ELR (cell line): ENCODE measurements at places on chromosomes 5 and 9.

- peak; percentile 89 for DNase-seq
Observed at GRCh38 chr5:172887692-172888091, 53.6 kb downstream of the ERGIC1 start.

DNA sequence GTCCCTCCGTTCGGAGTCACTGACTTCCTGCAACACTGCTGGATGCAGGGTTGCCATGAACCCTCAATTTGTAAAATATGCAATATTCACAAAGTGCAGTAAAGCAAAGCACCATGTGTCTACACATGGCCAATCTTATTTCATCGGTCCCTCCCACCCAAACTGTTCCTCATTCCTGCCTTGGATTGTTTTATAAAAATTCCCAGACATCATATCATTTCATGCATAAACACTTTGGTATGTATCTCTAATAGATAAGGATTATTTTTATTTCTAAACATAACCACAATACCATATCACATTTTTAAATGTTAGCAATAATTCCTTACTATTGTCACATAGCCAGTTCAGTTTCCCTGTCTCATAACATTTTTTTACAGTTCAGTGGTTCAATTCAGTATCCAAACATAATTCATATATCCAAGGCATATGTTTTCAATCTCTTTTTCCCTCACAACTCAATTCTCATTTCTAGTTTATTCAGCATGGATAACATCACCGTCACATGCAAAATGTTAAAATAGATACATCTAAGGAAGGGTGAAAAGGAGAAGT, 82.0 kb upstream of the PCAT7 start:
- no peak for DNase-seq

- DNase-seq: peak; percentile 20
Observed at GRCh38 chr9:99387431-99387830, 165.3 kb downstream of the SEC61B start.

GRCh38 chr5:72167804-72168203, 60.5 kb downstream of the MAP1B start:
- no peak for DNase-seq

DNA sequence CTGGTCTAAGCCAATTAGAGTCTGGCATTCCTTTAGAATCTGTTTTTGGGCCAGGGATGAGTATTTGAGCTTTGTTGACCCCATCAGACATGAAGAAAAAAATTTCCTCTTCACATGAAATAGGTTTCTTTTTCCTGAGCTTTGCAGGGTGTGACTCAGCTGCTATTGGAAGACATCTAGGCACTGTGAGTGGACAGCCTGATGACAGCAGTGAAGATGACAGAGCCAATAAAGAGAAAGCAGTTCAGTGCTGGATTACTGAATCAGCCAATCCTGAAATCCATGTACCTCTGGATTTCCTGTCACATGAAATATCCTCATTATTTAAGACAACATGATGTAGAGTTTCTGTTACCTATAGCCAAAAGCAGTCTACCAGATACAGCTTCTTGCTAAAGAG, 51.3 kb upstream of the GRIA1 start:
- DNase-seq: peak; percentile 12

DNA sequence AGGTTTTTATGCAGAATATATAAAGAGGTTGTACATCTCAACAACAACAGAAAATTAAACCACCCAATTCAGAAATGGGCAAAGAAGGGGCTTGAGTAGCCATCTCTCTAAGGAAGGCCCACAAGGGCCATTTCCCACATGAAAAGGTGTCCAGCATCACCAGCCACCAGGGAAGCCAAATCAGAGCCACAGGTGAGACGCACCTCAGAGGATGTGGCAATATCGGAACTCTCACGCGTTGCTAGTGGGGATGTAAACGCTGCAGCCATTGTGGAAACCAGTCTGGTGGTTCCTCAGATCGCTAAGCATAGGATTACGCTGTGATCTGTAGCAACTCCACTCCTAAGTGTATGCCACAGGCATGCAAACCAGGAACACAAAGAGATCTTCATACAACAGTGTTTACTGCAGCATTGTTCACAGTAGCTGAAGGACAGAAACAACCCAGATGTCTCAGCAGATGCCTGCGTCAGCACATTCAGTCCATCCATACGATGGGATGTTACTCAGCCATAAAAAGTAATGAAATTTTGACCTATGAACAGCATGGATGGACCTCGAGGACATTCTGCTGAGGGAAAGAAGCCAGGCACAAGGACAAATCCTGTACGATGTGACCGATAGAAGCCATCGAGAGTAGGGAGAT, 84.3 kb upstream of the CACNA1B start:
- no peak for DNase-seq

- no peak for DNase-seq
Observed at GRCh38 chr9:9521033-9521779, 1091.6 kb downstream of the PTPRD start.

DNA sequence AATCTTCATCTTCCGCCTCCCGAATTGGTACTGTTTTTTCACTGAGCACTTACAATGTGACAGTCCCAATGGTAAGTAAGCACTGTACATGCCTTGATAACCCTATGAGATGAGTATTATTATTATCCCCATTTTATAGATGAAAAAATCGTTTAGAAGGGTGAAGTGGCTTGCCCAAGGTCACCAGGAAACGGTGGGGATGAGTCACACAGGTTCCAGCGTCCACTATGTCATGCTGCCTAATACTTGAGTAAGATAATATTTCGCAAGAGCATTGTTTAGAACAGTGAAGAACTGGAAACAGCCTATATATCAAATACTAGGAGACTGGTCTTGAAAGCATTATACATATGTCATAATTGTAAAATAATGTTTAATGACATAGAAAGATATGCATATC, 12.9 kb downstream of the HAND1 start:
- peak; percentile 85 for DNase-seq

- DNase-seq: no peak
Observed at GRCh38 chr5:65142016-65142415, 339.7 kb downstream of the ADAMTS6 start.

- DNase-seq: peak; percentile 91
Observed at GRCh38 chr9:96612105-96612965, 7.3 kb downstream of the CDC14B start.

DNA sequence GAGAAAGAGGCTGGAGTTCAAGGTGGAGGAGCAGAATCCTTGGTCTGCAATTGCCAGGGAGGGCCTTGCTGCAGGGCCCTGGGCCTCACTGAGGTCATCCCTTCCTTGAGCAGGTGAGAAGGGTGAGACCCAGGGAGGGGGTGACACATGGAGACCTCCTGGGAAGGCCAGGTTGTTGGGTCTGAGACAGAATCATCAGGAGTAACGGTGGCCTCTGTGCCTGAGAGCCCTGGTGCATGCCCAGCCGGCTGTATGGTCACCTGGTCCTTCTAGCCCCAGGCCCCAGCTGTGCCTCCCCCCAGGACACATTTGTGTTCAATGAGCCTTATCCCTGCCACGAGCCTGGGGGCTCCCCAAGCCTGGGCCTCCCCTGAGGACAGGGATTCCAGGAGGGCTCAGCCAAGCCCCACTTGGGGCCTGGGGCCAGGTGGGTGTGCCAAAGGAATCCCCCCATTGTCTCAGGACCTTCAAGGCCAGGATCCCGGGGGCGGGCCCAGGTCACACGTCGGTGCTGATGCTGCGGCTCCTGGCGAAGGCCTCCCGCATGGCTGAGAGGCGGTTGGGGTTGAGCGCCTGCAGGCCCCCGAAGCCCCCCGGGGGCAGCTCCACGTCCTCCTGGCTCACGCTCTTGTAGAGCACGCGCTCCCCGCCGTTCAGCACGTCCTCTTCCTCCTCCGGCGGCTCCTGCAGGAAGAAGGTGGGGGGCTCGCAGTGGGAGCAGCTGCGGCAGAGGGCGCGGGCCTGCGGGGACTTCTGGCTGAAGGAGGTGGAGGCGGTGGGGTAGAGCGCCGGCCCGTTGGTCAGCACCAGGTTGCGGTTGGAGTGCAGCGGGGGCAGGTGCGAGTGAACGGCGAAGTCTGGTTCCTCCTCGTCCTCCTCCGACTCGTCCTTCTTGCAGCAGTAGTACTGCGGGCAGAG, 30.4 kb downstream of the FAM163B start:
- DNase-seq: no peak

DNA sequence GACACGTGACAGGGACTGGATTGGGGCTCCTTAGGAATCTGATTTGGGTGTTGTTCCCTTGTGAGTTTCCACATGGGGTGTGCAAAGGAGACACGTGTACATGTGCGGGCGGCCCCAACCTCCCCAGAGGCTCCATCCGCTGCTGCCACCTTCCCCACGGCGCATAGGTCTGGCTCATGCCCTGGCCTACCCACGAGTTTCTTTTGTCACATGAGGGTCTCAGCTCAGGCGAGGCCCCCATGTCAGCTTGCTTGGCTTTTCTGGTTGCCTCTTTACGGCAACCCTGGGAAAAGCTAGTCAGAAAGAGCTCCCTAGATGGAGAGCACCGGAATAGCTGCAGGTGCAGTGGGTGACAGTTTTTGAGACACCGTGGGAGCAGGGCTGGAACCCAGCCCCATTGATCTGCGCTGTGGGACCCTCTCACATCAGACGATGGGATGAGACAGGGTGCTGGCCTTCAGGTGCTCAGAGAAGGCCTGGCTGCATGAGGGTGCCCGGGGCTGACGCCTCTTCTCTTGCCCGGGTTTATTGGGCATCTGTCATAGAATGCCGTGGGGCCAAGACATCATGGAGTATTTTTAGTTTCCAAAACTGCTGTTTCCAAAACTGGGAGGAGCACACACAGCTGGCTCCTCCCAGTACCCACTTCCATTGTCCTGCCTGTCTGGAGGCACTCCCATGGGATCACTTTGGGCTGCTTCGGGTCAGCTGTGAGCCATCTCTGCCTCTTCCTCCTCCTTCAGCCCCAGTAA, 107.8 kb downstream of the WNK2 start:
- no peak for DNase-seq

DNA sequence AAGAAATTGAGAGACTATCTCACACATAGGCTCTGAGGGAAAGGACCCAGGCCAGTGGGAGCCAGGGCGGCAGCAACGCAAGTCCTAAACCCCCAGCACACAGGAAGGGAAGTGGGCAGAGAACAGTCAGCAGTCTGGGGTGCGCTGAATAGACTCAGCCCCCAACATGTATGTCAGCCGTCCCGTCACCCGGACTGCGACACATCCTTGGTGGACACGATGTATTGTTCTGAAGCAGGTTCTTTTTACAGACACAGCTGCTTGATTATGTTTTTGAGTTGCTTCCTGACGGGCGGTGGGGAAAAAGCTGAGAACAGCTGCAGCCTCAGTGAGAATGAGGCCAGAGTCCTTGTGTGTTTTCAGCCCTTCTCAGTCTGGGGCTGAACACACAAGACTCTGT, 64.1 kb upstream of the CXCL14 start:
- no peak for DNase-seq

- DNase-seq: no peak
Observed at GRCh38 chr9:129076640-129077037, 4.3 kb upstream of the DOLPP1 start.

DNA sequence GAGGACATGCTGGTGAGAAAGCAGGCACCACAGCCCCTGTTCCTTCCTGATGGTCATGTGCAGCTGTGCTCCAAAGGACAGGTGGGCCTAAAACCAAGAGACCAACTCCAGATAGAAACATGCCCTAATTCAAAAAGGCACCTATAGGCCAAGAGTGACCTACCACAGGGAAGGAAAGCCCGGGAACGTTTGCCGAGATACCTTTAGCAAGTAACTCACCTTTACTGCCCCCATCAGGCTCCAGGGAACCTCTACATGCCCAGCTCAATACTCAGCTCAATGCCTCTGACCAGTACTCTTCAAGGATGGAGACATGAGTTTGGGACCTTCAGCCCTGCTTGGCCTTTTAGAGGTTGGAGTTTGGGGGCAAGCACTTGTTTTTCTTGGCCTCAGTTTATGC, 172.8 kb upstream of the FSTL4 start:
- peak; percentile 3 for DNase-seq

DNA sequence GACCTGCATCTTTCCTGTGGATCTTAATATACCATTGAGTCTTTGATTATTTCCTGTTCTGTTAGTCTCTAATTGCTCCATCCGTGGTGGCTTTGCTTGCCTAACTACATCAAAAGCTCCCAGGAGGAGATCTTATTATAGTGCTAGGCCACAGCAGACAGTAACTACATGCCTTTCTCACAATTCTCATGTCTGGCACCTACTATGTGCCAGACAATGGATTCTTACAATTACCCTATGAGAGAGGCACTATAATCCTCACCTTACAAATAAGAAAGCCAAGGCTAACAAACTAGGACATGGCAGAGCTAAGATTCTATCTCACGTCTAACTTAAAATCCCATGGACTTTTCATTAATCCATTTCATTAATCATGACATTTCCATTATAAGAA, 70.3 kb upstream of the TARS1 start:
- DNase-seq: no peak
